ENCODE measurements at places on chromosomes 1 and 21. TPM values are rescaled to one million over a fixed set of nuclear protein-coding genes. Genes with fewer than 3 reads are reported as not detected.

The SLC35A3 gene
- total RNA-seq: 15.9 TPM

The LIN28A gene
- 0.64 TPM for total RNA-seq

The SOX13 gene
- 53.0 TPM for total RNA-seq

The CEP170 gene
- total RNA-seq: 89.3 TPM

The LAMB3 gene
- 0.85 TPM for total RNA-seq
